ENCODE measurements at places on chromosomes 12 and 14.

DNA sequence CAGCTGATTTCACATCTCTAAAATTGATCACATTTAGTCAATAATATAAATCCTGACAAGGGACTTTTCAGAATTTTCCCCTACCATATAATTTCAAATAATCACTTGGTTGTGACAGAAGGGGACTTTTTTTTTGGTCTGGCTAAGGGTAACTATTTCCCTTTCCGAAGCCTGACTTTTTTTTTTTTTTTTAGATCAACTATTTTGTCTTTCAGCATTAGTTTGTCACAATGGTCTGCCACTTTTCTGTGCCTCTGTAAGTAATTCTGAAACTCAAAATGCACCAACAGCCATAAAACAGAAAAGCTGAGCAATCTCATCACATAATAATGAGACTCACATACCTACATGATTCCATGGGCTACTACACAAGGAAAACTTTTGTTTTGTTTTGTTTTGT, 266.4 kb downstream of the SSPN start:
- peaks cover 9% of the 10 kb centered on the region for H3K36me3 ChIP-seq
- H3K4me1 ChIP-seq: no peaks in the 10 kb centered on the region
- no peak overlapping the region for H3K4me3 ChIP-seq
- H3K27me3 ChIP-seq: no peaks in the 10 kb centered on the region
- H3K27ac ChIP-seq: no peak overlapping the region

DNA sequence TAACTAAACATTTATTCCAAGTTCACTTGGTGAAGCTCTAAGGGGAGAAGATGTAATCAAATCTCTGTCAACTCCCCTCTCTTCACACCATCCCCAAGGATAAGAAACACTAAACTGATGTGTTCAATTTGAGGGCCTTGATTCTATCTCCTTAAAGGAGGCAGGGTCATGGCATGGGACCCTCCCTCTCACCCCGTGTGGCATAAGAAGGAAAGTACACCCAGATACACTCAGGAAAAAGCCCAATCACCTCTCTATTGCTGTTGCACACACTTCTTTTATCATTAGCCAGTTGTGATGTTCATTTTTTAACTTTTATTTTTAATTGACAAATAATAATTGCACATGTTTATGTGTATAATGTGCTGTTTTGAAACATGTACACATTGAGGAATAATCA, 35.1 kb downstream of the WASHC3 start:
- H3K27ac ChIP-seq: no peak overlapping the region
- H3K4me1 ChIP-seq: peaks cover 9% of the 10 kb centered on the region
- H3K27me3 ChIP-seq: no peaks in the 10 kb centered on the region
- H3K4me3 ChIP-seq: no peak overlapping the region
- DNase-seq: no peak

DNA sequence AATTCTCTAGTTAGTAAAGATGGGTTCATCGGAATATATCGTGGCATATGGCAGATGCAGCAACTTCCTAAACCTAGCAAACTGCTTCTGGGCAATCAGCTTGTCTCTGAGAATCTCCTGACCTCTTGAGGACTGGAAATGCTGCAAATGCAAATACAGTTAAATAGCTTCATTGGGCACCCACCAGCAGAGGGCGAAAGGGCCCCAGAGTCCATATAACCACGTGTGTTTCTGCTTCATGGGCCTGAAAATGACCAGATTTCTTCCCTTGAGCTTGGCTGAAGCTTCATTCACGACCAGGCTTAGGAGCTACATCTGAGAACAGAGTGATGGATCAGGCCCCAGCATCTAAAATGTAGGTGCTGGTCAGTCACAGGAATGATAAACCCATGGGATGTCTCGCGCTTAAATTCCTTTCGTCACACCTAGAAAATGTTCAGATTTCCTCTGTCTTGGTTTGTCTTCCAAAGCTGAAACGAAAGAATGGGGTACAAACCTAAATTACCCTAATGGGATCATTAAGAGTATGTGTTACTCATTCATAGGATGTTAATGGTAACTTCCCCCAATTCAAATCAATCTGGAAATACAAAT, 1482.5 kb upstream of the TMEM132C start:
- no peak overlapping the region for H3K4me3 ChIP-seq
- no peak for DNase-seq
- no peak overlapping the region for H3K27ac ChIP-seq
- no peaks in the 10 kb centered on the region for H3K27me3 ChIP-seq
- H3K36me3 ChIP-seq: no peaks in the 10 kb centered on the region

DNA sequence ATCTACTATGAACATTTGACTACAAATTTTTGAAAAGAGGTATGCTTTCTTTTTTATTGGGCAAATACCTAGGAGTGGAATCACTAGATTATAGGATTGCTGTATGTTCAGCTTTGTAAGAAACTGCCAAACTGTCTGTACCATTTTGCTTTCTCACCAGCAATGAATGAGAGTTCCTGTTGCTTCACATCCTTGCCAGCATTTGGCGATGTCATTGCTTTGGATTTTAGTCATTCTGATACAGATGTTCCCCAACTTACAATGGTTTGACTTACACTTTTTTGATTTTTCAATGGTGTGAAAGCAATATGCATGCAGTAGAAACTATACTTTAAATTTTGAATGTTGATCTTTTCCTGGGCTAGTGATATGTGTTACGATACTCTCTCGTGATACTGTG, 328.7 kb downstream of the RAD51B start:
- no peaks in the 10 kb centered on the region for H3K27me3 ChIP-seq
- H3K27ac ChIP-seq: peak overlapping the region; percentile 86
- peaks cover 10% of the 10 kb centered on the region for H3K36me3 ChIP-seq
- no peak for DNase-seq

GRCh38 chr12:89695830-89696229, 12.8 kb downstream of the ATP2B1 start:
- no peak overlapping the region for H3K27ac ChIP-seq
- H3K4me1 ChIP-seq: peaks cover 63% of the 10 kb centered on the region
- H3K36me3 ChIP-seq: no peaks in the 10 kb centered on the region

GRCh38 chr14:100906420-100906819, 2.9 kb upstream of the RTL1 start:
- peak; percentile 51 for DNase-seq
- H3K4me3 ChIP-seq: no peak overlapping the region
- no peak overlapping the region for H3K27ac ChIP-seq
- H3K27me3 ChIP-seq: peaks cover 47% of the 10 kb centered on the region
- H3K36me3 ChIP-seq: peaks cover 2% of the 10 kb centered on the region
